Stimulated activated naive CD4-positive, alpha-beta T cell (primary cell): ENCODE measurements at places on chromosomes 2 and 18.

- DNase-seq: no peak
Observed at GRCh38 chr2:6965071-6965795, 48.0 kb downstream of the RNF144A start.

GRCh38 chr2:235217846-235218245, 266.0 kb downstream of the SH3BP4 start:
- DNase-seq: no peak

DNA sequence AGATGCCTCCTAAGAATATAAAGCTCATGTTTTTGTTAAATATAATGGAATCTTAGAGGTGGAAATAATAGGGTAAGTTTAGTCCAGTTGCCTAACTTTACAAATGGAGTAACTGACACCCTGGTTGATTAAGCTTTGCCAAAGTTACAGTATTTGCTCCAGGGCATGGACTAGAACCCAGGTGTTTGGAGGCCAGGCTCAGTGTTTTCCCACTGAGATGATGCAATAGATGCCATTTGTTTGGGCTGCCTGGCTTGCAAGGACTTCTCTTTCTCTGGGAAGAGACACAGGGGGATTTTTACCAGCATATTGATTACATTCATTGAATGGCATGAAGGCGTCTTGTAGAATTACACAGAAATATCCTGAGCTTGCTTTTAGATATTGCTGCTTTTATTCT, 397.8 kb downstream of the SLC4A3 start:
- DNase-seq: no peak

DNA sequence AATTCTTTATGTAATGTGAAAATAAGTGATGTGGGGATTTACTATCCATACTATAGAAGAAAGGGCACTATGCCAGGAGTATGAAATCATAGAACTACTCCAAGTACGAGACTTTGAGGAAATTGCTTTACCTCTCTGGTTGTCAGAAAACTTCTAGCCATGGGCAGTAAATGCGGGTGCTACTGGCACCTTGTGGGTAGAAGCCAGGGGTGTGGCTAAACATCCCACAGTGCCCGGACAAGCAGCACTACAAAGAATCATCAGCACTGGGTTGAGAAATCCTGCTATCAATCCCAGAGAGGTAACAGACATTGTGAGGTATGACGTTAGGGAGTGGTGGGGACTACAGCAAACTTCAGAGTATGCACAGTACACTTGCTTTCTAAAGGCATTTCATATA, 453.5 kb upstream of the TNP1 start:
- no peak for DNase-seq

DNA sequence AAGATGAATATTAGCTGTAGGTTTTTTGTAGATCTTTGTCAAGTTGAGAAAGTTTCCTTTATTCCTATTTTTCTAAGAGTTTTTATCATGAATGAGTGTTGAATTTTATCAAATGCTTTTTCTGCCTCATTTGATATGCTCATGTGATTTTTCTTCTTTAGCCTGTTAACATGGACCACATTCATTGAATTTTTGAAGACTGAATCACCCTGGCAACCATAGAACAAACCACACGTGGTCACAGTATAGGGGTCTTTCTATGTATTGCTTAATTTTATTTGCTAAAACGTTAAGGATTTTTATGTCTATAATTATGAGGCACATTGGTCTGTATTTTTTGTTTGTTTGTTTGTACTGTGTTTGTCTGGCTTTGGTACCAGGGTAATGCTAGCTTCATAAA, 201.7 kb upstream of the CWC22 start:
- DNase-seq: no peak

- no peak for DNase-seq
Observed at GRCh38 chr2:216372761-216373291, 543 bp upstream of the MARCHF4 start.

GRCh38 chr18:26327062-26327461, 100.8 kb downstream of the TAF4B start:
- DNase-seq: no peak

DNA sequence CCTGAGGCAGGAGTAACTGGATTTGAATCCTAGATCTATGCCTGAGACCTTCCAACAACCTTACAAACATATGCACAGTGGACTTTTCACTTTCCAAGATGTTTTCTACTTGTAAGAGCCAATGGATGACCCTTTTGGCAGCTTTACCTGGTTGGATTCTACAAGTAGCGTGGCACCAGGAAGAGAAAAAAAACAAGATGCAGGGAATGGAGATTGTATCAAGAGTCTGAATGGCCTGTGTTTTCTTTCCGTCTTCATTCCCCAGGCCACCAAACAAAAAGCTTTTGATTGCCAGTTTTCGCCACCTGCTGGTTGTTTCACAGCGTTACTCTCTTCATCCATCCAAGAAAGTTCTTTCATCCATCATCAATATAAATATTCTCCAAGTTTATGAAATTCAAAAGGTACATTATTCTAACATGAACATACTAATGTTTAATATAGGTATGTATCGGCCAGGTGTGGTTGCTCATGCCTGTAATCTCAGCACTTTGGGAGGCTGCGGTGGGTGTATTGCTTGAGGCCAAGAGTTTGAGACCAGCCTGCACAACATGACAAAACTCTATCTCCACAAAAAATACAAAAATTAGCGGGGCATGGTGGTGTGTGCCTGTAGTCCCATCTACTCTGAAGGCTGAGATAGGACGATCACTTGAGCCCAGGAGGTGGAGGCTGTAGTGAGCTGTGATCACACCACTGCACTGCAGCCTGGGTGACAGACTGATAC, 3.5 kb upstream of the BCL2 start:
- peak; percentile 63 for DNase-seq

- DNase-seq: no peak
Observed at GRCh38 chr2:60507211-60507965, 46.1 kb downstream of the BCL11A start.

DNA sequence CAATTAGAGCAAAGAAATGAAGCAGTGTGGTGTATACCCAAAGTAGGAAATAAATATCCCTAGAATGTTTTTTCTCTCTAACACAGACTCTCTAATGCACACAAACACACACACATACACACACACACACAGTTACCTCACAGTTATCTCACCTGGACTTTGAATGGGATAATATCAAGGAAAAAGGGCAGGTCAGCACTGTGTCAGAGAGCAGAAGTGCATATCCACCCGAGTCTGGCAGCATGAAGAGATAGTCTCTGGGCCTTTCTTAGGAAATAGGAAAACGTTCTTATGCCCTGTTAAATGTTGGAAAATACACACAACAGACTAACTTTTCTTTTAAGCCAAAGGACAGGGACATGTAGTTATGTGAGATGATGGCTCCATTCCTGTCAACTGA, 162.0 kb downstream of the COL6A3 start:
- no peak for DNase-seq

DNA sequence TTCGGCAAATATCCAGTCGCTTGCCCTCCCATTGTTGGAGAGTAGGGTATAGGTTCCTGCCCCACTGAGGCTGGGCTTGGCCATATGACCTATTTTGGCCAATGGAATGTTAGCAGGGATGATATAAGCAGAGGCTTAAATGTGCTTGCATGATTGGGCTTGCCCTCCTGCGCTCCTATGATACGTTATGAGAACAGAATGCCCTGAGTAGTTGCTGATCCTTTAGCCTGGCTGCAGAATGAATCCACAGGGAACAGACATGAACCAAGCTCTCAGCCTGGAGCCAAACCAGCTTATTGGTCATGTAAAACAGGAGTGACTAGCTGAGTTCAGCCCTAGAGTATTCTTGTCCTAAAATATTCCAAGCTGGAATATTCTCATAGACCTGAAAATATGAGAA, 34.8 kb upstream of the IMP4 start:
- DNase-seq: no peak

- DNase-seq: no peak
Observed at GRCh38 chr2:98830571-98831145, 99.7 kb upstream of the MGAT4A start.

GRCh38 chr18:36471393-36471792, 173.9 kb downstream of the FHOD3 start:
- DNase-seq: no peak

DNA sequence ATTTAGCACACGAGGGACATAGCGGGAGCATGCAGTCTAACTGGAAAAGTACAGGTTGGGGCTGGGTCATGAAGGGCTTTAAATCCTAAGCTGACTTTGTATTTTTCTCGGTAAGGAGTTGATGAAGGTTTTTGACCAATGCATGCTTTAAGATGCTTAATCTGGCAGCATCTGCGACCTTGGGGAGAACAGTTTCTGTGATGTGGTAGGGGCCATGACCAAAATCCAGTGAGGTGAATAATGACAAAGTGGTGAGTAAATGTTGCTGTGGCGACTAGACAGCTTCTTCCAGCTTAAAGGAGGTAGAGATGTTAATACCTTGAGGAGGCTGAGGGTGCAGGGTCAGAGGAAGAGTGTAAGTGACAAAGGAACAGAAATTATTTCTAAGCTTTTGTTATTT, 174.6 kb upstream of the ALPP start:
- no peak for DNase-seq

GRCh38 chr2:239829326-239829725, 195.8 kb downstream of the NDUFA10 start:
- DNase-seq: no peak

- no peak for DNase-seq
Observed at GRCh38 chr2:101699755-101700461, 2.4 kb downstream of the MAP4K4 start.

DNA sequence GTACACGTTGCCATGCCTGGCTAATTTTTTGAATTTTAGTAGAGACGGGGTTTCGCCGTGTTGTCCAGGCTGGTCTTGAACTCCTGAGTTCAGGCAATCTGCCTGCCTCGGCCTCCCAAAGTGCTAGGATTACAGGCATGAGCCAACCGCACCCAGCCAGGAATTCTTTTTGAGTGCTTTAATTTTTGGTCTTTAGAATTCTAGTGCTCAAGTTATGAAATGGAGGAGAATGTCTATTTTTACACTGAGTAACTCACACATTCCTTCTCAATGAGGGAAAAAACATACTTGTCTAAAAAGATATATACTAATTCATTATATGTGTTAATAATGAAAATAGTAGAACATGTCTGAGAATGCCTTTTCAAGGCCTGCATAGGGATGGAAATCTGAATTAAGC, 8.5 kb downstream of the ZNF396 start:
- DNase-seq: no peak

GRCh38 chr2:216482640-216483039, 16.0 kb upstream of the RPL37A start:
- no peak for DNase-seq

GRCh38 chr2:48508461-48509124, 21.4 kb upstream of the STON1 start:
- no peak for DNase-seq

GRCh38 chr2:100938031-100939026, 63.8 kb upstream of the RPL31 start:
- DNase-seq: no peak

- no peak for DNase-seq
Observed at GRCh38 chr2:71891155-71891554, 256.5 kb downstream of the CYP26B1 start.

- DNase-seq: no peak
Observed at GRCh38 chr2:45699032-45699658, 47.7 kb downstream of the PRKCE start.

GRCh38 chr2:74496997-74497776, 2.2 kb downstream of the LBX2 start:
- DNase-seq: no peak

DNA sequence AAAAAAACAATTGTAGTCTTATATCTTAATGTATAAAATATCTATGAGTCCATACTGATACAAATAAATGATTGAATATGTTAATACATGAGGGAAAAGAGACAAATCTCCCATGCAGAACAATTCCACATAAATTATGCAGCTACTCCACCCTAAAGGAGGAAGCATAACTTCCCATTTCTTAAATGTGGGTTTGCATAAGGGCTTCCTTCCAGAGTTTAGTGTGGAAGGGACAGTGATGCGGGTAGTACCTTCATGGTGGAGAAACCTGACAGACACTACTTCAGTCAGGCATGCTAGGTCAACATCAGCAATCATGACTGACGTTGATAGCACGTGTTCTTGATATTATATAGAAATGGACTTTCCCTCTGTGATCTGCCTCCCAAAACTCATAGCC, 146.9 kb upstream of the STON1 start:
- no peak for DNase-seq

DNA sequence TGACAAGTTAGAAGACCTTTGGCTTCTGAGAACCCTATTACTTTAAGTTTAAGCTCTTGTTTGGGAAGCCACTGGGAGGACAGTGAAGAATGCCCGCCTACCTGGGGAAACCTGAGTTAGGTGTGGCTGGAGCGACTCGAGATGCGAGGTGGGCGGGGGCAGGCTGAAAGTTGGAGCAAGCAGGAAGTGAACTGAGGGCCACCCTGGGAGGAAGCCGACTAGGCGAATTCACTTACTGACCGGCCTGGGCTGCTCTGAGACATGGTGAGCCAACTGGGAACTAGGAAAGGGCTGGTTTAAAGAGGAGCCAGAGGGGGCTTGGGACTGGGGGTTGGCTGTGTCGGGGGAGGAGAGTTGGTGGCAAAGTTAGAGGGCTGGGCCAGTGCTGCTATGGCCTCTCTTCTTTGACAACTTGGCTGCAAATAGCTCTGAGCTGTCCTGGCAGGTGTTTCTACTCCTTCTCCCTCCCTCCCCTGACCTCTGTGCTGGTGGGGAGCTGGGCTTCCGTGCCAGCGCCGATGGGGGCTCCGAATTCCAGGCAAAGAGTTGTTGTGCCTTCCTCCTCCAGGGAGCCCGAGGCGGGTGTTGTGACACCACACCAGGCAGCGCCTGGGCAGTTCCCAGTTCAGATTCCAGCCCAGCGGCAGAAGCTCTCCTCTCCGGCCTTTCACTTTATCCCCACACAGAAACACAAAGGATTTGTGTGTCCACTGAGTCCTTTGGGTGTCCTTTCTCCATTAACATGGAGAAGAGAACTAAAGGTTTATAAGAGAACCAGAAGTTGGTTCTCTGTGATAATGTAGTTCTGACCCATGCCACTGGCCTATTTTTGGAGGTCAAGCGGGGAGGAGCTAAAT, at the start of gene VAMP8:
Gene VAMP8, plus strand, starts transcription at position 201 of the 857 bp plus-strand sequence. Its CDS starts 61 bp downstream, at position 262.
- peak; percentile 60 for DNase-seq
